ENCODE measurements at places on chromosomes 3 and 15.

- peak; percentile 59 for DNase-seq
Observed at GRCh38 chr3:49906073-49906743, 2.5 kb upstream of the MST1R start.

DNA sequence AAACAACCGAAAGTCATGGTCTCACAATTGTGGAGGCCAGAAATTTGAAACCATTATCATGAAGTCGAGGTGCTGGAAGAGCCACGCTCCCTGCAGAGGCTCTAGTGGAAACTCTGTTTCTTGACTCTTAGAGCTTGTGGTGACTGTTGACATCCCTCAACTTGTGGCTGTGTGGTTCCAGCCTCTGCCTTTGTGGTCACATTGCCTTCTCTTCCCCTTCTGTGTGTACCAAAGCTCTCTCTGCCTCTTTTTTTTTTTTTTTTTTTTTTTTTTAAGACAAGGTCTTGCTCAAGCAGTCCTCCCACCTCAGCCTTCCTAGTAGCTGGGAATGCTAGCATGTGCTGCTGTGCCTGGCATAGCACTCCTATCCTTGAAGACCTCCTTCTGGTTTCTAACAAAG lies 48.7 kb upstream of the CRTC3 start:
- DNase-seq, result no peak

GRCh38 chr15:43762824-43763223 lies 13.9 kb downstream of the ELL3 start:
- DNase-seq, result no peak

- DNase-seq, result no peak
Observed at GRCh38 chr3:158810823-158811724, 9.2 kb downstream of the MFSD1 start.

DNA sequence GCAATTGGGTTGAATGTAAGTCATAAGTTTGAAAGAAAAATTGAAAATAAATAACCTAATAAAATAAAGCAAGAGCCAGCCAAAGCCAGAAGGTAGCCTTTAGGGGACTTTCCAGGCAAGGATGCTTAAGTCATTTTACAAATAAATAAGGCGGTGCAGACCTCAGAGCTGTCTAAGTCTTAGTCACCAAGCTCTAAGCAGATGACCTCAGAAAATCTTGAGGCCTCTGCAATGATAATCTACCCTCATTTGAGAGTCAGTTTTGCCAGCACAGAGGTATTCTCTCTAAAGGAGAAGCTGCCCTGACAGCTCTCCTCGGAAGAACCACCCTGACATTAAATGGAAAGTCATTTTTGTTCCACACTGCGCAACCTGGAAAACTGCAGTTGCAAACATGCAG lies 113.9 kb downstream of the OXNAD1 start:
- DNase-seq, result no peak

DNA sequence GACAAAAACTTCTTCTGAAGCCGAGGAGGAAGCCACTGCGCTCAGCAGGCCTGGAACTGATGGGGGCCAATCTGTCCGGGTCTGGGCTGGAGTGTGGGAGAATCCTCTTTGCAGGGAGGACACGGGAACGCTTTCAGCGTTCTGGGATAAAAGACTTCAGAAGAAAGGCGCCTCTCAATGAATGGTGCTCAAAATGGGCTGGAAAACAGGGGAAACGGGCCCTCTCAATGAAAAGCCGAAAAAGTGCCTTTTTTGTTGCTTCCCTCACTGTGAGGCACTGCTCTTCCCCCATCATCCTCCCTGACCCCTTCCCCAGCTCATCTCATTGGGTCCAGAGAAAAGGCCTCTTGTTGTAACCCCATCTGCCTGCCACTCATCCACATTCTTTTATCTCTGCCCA lies 119.5 kb upstream of the LRIG1 start:
- DNase-seq, result no peak

GRCh38 chr3:87082796-87083440 lies 92.0 kb upstream of the VGLL3 start:
- DNase-seq, result no peak

DNA sequence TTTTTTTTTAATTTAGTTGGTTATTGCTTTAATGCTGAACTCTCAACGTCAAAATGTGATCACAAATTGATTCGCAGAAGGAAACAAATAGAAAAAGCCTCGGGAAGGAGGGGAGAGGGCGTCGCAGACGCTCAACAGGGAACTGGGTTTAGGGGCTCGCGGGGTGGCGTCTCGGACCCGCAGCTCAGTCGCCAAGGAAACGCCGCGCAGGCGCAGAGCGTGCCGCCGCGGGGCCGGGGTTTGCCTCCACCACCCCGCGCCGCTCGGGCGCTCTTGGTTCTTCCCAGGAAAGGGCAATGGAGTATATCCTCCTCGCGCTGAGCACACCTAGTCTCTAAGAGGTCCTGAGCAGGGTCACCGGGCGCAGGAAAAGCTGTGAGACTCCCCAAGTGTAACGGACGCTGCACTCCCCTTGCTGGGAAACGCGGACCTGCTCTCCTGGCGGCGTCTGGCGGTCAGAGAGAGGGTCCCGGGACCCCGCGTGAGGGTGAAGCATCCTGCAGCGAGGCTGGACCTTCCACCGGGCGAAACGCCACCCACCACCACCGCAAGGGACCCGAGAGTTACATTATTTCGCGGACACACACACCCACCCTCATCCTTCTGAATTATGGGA lies 753 bp downstream of the PLCH1 start:
- DNase-seq, result peak; percentile 54

- no peak for DNase-seq
Observed at GRCh38 chr3:178707311-178708031, 171.2 kb downstream of the KCNMB2 start.

GRCh38 chr3:87219611-87220010 lies 7.5 kb upstream of the CHMP2B start:
- no peak for DNase-seq

DNA sequence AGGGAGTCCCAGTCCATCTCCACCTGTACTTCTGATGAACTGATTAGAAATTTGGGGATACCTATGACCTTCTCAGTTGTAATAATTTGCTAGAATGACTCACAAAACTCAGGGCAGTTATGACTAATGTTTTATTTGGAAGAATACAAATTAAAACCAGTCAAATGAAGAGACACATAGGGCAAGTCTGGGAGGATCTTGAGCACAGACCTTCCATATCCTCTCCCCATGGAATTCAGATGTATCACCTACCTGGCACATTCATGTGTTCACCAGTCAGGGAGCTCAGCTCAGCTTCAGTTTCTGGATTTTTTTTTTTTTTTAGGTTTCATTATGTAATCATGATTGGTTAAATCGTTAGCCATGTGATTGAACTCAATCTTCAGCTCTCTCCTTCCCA lies 247.7 kb downstream of the VGLL3 start:
- DNase-seq, result no peak

- no peak for DNase-seq
Observed at GRCh38 chr3:171481011-171481410, 20.8 kb upstream of the TNIK start.

- DNase-seq, result no peak
Observed at GRCh38 chr3:66376568-66376967, 124.3 kb downstream of the LRIG1 start.

DNA sequence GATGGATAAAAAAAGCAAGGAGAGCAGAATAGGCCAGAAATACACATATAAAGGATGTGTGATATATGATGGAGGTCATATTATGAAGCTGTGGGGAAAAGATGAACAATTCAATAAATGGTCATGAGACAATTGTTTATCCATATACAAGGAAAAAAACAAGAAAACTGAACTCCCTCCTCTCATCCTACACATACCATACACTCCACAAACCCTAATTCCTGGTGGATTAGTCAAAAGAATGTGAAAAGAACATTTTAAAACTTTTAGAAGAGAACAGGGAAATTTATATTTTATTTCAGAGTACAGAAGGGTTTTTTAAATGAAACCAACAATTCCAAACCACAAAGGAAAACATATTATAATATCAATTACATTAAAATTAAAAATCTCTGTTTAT lies 34.5 kb upstream of the NR2E3 start:
- DNase-seq, result no peak

GRCh38 chr3:57815036-57815435 lies 58.9 kb downstream of the SLMAP start:
- DNase-seq, result peak; percentile 18

DNA sequence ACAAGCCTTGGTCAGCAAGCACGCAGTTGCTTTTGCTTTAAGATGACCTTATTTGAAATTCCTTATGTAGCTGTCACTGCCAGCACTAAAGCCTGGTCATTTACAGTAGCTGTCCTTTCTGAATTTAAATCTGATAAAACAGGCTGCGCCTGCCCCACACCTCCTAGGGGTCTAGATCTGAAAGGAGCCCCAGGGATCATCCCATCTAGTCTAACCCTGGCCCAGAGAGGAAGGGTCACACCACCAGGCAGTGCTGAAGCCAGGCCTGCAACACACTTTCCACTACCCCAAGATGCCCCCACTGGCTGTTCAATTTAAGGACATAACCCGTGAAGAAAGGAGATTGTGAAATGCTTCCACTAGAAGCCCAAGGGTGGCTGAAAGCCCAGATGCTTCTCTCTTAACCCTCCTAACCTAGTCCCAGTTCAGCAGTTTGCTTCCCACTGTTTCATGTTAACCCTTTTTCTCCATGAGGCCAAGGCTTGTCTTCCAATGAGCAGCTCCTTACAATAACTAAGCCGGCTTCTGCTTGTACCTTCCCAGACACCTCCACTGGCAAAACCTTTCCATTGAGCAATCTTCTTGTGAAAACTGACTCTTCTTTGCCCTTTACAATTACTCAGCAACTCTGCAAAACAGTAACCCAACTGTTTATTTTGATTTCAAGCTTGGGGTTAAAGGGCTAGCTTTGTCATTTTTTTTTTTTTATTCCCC lies 198.9 kb upstream of the LPP start:
- no peak for DNase-seq

DNA sequence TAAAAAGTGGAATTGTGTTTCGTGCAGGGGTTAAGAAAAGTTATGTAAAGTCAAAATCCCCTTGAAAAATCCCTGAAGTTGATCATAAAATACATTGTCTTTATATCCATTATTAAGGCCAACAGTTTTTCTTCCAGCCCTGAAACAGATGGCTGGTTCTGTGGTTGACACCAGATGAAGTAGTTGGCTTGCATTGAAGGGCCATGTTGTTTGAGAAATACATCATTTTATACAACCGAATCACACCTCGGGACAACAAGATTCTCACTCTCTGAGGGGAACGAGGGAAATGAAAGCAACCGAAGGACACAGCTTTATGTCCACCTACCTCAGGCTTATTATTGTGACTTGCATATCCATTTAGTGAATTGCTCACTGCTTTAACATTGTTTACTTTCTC lies 126.0 kb upstream of the MITF start:
- DNase-seq, result no peak

DNA sequence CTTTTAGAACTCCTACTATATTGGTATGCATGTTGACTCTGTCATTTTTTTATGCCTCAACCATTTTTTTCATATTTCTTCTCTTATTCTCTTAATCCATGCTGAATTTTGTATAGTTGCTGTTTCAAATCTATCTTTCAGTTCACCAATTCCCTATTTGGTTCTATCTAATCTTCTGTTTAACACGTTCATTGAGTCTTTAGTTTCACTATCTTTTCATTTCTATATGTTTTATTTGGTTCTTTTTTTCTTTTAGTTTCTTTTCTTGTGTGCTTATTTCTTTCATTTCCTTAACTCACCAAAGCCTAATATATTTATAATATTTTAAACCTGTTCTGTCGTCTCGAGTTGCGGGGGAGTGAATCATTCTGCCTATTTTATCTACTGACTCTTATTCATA lies 8.0 kb downstream of the AQP9 start:
- no peak for DNase-seq

DNA sequence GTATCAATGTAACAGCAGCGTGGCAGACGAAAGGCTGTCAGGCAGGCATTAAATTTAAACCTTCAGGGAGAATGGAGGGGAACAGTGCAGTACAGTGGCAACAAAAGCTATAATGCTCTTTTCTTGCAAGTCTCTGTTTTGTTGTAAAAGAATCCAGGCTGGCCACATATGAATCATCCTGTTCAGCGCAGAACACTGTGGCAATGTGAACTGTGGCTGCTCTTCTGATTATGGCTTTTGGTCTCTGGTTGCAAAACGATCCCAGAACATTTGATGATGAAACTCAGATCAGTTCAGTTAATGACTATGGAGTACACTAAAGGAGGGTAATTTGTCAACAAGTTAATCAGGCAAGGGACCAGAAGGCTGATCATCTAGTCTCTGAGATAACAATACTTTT lies 219.7 kb upstream of the SGO1 start:
- no peak for DNase-seq

DNA sequence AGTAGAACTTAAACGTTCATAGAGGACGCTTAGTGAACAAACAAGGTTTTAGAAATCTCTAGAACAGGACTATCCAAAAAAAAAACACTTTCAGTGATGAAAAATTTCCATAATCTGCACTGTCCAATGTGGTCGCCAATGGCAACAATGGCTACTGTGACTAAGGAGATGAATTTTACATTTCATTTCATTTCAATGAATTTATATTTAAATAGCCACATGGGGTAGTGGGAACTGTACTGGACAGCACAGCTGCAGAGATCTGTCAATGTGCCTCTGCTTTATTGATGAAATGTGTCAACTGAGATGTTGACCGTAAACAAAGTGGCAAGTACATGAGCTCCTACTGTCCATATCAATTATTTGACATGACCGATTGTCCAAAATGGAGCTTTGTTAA lies 222.5 kb downstream of the MAGI1 start:
- no peak for DNase-seq

DNA sequence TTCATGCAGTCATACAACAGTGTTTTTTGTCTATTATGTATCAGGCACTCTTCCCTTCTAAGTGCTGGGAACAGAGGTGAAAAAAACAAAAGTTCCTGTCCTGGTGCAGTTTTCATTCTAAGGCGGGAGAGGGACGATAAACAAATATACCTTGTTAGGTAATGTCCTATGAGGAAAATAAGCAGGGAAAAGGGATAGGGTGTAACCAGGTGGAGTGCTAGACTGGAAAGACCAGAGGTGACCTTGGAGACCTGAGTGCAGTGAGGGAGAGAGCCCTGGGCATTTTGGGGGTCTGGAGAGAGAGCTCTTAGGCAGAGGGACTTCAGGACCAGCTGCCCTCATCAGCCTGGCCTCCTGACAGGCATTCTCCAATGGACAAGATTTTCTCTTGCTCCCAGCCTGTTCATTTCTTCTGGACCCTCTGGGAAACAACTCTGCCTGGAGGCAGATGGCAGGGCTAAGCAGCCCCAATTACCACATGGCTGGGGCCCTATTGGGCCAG lies 97.2 kb upstream of the TJP1 start:
- DNase-seq, result no peak

GRCh38 chr3:61545716-61546115 lies 15.7 kb upstream of the PTPRG start:
- no peak for DNase-seq

GRCh38 chr3:17645074-17645698 lies 97.2 kb downstream of the TBC1D5 start:
- no peak for DNase-seq

- DNase-seq, result no peak
Observed at GRCh38 chr3:128872282-128872681, 7.1 kb upstream of the ACAD9 start.

DNA sequence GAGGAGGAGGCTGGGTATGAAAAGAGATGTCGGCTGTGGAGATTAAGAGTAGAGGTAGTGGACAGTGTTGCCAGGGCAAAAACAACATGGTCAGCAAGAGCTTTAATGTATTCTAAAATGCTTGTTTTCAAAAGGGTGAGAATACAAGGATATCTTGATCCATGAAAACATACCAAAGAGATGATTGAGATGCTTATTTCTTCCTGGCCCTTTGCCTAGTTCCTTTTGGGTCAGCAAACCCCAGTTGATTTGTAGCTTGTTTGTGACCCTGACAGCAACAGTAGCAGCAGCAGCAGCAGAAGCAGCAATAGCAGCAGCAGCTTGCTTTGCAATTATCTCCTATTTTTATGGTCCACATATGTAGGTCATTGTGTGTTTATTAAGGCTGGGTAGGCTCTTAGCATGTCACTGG lies 337.3 kb downstream of the LPP start:
- no peak for DNase-seq

All from activated naive CD4-positive, alpha-beta T cell treated with anti-CD3 and anti-CD28 coated beads, Interleukin-2, amount 50 U/mL, for 16 hours (primary cell).